ENCODE measurements at places on chromosomes 13 and 19. TPM values are rescaled to one million over a fixed set of nuclear protein-coding genes. Genes with fewer than 3 reads are reported as not detected.

Gene ZNF571
- total RNA-seq = 1.8 TPM

Gene DCT
- 0.11 TPM for total RNA-seq

Gene CAPN12
- total RNA-seq = 3.7 TPM

Gene RFPL4A
- not detected for total RNA-seq

Gene KIR3DL1
- total RNA-seq = 0.38 TPM

Gene TICAM1
- total RNA-seq = 26.6 TPM

Gene CATSPERD
- not detected for total RNA-seq

Gene IL17D
- total RNA-seq = 1.0 TPM

Gene SPRED3
- 0.61 TPM for total RNA-seq

Gene CEACAM5
- total RNA-seq = not detected

Gene TEX26
- not detected for total RNA-seq

Gene QPCTL
- total RNA-seq = 20.1 TPM

Gene SIGLEC9
- total RNA-seq = 0.29 TPM

Gene RAP2A
- total RNA-seq = 20.8 TPM

Gene DLL3
- total RNA-seq = 1.6 TPM

Gene NMRK2
- total RNA-seq = not detected

Gene ZNF835
- total RNA-seq = 4.2 TPM

Gene FXYD1
- total RNA-seq = not detected

Gene PPP1R12C
- total RNA-seq = 87.4 TPM

Gene C19orf12
- 34.4 TPM for total RNA-seq

Gene ZNF492
- 2.0 TPM for total RNA-seq

Gene GAS6
- total RNA-seq = not detected

Gene COMP
- total RNA-seq = not detected

Gene NCAN
- not detected for total RNA-seq

Gene PSMD8
- total RNA-seq = 239 TPM

Gene EMC10
- 67.0 TPM for total RNA-seq

Gene RFPL4AL1
- total RNA-seq = not detected

Gene METTL21C
- not detected for total RNA-seq

Gene MYO1F
- 36.1 TPM for total RNA-seq

Gene WDR87
- not detected for total RNA-seq

Gene DLEU7
- not detected for total RNA-seq

Gene ZSCAN1
- not detected for total RNA-seq

All from activated CD8-positive, alpha-beta memory T cell treated with anti-CD3 and anti-CD28 coated beads for 36 hours (primary cell).